ENCODE measurements at places on chromosomes 5 and 9. TPM values are rescaled to one million over a fixed set of nuclear protein-coding genes. Genes with fewer than 3 reads are reported as not detected.

GRCh38 chr9:126459965-126460843 lies 133.6 kb downstream of the MVB12B start:
- no peak for DNase-seq

GRCh38 chr5:119315516-119315949 lies 40.3 kb upstream of the TNFAIP8 start:
- DNase-seq, result peak; percentile 43

DNA sequence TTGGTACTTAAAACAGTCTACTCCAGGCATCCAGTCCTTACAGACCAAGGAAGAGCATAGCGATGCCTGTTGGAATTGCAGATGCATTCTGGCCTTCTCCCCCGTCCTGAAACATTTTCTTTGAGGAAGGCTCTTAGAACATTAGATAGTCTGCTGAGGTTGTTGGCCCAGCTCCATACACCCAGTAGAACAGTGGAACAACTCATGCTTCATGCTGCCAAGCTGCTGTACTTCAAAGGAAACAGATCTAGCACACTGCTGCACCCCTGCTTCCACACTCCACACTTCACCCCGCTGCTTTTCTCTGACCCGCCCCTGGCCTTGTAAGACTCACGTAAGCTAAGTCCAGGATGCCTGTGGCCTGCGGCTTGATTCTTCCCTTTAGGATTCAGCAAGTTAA lies 33.4 kb upstream of the NCS1 start:
- peak; percentile 8 for DNase-seq

DNA sequence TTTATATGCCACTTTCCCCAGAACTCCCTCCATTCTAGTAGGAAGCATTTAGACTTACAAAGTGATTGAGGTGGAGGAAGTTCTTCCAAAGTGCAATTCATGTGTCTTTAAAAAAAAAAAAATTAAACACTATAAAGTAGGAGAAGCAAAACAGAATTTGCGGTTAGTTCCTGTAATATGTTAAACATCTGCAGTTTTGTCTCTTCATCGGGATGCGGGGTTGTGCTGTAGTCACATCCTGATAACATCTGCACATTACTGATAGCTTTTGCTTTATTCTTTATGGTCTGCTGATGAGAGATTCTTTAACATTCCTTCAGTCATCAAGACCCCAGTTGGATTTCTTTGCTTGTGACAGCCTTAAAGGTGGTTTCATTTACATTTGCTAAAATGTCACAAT lies 694.3 kb downstream of the NR2F1-AS1 start:
- no peak for DNase-seq

GRCh38 chr9:88503845-88504764 lies 30.9 kb upstream of the NXNL2 start:
- DNase-seq, result no peak

GRCh38 chr5:60945813-60946187 lies 795 bp downstream of the NDUFAF2 start:
- peak; percentile 69 for DNase-seq

GRCh38 chr5:535846-536698 lies 11.8 kb upstream of the SLC9A3 start:
- no peak for DNase-seq

HEMGN gene
- not detected for total RNA-seq

NIPAL4 gene
- 0.03 TPM for total RNA-seq

SLCO4C1 gene
- total RNA-seq, result not detected

SLC45A2 gene
- total RNA-seq, result not detected

C9 gene
- not detected for total RNA-seq
